ENCODE measurements at places on chromosomes 2 and 18.

DNA sequence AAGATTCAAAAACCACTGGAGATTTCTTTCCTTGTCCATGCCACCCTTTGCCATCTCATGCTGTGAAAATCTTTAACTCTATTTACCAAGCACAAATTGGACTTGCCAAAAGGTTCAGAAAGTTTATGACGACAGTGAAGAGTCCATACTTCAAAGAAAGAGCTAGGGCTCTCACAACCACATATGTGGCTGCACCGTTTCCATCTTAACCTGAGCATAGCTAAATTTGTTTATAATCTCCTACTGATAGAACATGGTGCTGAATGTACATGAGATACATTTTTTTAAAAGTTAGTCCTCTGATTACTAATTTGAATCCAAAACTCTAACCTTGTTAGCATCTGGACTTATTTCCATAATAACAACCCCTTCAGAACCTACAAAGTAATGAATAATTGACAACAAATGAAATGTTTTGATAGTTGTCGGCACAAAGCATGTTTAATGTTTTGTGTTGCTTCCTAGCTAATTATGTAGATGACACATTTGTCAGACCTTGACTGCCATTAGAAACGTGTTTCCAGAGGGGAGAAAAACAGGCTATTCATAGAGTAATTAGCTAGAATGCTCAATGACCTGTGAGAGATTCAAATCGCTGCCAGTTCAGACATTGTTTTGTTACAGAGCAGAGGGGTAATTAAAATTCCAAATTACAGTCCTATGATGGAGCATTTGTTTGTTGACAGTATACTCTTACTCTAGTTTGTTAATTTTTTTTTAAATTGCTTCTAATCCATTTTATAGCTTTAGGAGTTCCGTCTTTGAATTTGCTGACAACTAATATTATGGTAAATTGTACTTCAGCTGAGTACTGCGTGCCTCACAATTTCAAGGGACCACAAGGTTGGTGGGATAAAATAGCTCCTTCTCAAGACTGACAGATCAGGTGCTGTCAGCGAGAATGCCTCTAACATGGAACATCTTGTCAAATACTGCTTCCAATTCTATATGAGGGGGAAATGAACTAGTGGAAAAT is 31.8 kb downstream of the ARHGAP15 start:
- DNase-seq, result no peak

DNA sequence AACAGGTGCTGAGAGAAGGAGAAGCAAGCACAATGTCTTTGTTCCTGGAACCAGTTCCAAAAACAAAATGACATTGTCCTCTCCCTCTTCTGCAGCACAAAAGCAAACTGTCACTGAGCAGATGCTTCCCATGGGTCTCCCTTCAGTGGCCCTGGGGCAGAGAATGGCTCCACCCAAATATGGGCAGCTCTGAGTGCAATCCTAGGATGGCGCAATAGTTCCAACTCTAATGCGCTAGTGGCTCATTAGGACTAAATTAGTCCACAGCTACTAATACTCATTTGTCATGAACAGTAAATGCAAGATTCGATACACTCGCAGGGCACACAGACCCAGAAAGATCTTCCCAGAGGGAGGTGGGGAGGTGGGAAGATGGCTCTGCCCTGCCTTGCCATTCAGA is 205.2 kb upstream of the CHAC2 start:
- no peak for DNase-seq

- DNase-seq, result no peak
Measured at GRCh38 chr2:186757009-186757408, 63.1 kb downstream of the FAM171B start.

DNA sequence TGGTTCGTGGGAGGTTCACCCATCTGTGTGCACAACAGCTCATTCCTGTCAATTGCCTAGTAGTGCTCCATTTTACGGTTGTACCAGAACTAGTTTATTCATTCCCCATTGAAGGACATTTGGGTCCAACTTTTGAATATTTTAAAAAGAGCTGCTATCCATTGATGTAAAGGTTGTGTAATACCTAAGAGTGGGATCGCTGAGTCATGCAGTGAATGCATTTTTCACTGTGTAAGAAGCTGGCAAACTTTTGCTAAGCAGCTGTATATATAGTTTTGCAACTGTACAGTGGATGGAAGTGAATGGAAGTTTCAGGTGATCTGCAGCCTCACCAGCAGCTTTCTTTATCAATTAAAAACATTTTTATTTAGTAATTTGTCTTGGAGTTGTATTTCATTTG is 104.5 kb downstream of the DCDC2C start:
- no peak for DNase-seq

- no peak for DNase-seq
Measured at GRCh38 chr2:39120521-39120770, 405 bp downstream of the SOS1 start.

- DNase-seq, result no peak
Measured at GRCh38 chr2:193462411-193462810, 1267.7 kb upstream of the TMEFF2 start.

- no peak for DNase-seq
Measured at GRCh38 chr2:45834858-45835257, 183.4 kb downstream of the PRKCE start.

GRCh38 chr2:871175-871727 is 79.4 kb upstream of the SNTG2 start:
- DNase-seq, result no peak

- DNase-seq, result no peak
Measured at GRCh38 chr2:200966770-200967169, 3.3 kb upstream of the ORC2 start.

- no peak for DNase-seq
Measured at GRCh38 chr2:124530203-124530602, 505.1 kb downstream of the CNTNAP5 start.

DNA sequence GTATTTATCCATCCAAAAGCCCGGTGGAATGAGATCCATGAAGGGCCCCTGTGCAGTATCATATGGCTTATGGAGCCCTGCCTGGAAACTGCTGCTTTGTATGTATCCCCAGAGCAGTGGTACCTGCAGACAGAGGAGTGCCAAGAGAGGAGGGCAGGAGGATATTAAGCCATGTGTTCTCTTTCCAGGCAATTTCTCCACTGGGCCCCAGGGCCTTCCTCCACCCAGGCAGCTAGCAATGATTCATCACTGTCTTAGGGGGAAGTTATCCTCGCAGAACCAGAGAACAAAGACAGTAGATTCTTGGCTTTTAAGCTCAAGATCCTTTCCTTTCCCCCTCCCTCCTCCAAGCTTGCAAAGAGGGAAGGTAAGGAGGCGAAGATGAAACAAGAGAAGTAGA is 98.1 kb downstream of the LRRC30 start:
- DNase-seq, result no peak

DNA sequence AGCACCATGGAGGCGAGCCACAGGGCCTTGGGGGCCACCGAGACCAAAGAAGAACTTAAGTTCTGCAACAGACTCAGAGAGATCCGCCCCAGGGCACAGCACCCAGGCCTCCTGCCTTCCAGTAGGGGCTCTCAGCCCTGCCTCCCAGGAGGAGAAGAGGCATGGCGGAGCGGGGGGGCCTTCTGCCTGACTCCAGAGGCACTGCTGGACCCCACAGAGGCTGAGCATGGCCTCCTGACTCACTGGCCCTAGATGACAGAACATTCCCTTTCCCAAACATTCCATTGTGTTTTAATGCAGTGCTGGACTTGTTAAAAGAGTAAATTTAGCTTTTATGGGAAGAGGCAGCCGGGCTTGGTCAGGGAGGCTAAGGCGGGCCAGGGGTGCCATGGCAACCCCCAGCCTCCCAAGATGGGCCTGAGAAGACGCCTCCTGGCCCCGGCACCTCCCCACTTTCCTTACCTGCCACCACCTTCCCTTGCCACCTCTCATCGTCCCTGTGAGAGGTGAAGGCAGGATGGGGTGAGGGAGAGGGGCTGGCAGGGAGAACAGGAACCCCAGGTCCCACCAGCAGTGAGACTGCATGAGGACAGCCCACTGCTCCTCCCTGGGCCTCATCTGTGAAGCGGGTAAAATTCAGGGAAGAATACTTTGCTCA is 65.4 kb downstream of the SMAD7 start:
- no peak for DNase-seq

GRCh38 chr2:240778426-240778825 is 41.6 kb downstream of the KIF1A start:
- DNase-seq, result no peak

DNA sequence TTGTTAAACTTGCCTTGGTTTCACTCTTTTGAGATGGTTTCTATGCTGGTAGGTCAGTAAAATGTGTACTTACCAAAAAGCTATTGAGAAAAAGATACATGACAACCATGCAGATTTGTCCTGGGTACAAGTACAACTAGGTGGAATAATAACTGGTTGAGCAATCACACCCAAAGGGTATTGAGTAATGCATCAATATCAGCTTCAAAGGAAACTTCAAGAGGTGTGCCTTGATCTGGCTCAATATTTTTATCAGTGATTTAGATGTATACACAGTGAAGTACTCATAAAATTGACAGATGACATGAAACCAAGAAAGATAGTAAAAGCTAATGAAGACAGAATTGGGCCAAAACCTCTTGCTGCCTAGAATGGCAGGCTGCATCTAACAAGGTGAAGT is 21.7 kb upstream of the GALNT1 start:
- DNase-seq, result no peak

DNA sequence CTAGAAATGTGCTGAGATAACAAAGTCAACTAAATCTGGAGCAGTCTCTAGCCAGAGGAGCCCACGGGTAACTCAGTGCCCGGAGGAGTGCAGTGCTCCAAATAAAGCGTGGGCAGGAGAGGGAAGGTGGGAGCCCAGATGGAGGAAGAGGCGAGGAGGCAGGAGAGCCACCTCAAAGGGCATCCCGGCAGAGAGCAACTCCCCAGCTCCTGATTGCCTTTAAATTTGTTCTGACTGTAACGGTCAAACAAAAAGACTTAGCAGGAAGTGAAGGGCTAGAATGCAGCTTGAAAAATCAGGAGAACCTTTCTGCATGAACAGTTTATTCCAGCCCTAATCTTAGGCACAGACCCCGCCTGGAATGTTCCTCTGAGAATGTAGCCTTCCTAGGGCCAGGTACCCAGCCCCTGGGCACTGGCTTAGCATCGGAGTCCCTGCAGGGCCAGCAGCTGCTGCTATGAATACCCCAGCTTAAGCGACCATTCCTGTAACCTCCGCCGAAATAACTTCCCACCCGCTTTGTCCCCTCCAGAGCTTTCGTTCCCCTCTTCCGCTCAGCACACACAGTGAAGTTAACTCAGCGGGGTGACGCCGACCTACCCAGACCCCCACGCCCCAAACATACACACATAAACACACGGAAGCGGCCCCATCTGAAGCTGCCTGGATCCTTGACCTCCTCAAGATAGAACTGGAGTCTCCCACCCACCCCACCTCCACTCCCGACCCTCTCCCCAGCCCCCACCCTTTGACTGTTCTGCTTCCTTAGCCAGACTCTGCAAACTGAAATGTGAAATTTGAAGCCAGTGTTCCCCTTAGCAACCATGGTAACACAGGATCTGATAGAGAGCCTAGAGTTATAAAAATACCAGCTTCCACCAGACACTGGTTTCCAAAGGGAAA is 123.2 kb downstream of the SMAD7 start:
- DNase-seq, result no peak

DNA sequence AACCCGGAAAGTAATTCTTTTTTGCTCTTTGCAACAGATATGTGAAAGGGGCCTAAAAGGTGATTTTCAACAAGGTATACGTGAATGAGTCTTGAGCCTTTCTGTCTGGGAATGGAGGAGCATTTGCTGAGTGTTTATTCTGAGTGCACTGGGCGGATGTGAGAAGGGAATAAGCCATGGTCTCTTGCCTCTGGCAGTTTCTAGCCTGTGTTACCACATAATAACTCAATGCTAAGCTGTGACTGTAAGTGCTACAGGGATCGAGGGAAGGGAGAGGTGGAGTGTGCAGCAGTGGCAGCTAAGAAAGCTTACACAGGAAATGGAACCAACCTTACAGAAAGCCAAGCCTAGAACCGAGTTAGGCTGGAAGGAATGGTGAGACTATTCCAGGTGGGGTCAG is 444.3 kb downstream of the SLC4A3 start:
- DNase-seq, result no peak

DNA sequence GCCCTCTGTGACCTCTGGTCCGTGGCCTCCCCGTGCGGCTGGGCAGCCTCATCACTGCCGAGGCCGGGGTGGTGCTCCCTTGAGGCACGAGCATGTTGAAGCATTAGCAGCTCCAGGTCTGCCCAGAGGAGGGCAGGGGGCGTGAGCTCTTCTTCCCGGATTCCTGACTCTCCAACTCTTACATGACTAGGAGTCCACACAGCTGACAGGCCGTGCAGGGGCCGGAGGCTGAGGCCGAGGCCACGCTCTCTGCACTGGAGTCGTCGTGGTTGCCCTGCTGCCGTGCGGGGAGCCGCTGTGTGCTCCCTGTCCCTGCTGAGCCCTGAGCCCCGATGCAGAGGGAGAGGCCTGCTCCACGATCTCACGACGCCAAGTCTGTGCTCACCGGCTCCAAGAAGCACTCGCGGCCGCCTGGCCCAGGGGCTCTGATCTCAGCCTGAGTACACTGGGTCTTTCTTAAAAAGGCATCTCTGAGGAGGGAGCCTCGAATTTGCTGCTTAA is 19.4 kb upstream of the KCNG2 start:
- no peak for DNase-seq

GRCh38 chr2:95344215-95344583 is 47.1 kb downstream of the KCNIP3 start:
- no peak for DNase-seq

GRCh38 chr2:206802654-206803514 is 37.5 kb downstream of the FASTKD2 start:
- no peak for DNase-seq

GRCh38 chr2:70024284-70024683 is 62.9 kb upstream of the ASPRV1 start:
- DNase-seq, result no peak

GRCh38 chr2:231680992-231681852 is 27.1 kb upstream of the PTMA start:
- no peak for DNase-seq

DNA sequence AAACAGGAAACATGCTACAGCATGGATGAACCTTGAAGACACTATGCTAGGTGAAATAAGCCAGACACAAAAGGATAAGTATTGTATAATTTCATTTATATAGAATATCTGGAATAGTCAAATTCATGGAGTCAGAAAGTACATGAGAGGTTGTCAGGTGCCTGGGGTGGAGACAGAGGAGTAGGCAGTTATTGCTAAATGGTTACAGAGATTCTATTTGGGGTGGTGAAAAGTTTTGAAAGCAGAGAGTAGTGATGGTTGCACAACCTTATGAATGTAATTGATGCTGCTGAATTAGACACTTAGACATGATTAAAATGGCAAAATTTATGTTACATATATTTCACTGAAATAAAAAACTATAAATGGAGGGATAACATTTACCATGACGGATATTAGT is 197.4 kb downstream of the VAPA start:
- no peak for DNase-seq

GRCh38 chr2:1811971-1812350 is 67.6 kb upstream of the PXDN start:
- no peak for DNase-seq

DNA sequence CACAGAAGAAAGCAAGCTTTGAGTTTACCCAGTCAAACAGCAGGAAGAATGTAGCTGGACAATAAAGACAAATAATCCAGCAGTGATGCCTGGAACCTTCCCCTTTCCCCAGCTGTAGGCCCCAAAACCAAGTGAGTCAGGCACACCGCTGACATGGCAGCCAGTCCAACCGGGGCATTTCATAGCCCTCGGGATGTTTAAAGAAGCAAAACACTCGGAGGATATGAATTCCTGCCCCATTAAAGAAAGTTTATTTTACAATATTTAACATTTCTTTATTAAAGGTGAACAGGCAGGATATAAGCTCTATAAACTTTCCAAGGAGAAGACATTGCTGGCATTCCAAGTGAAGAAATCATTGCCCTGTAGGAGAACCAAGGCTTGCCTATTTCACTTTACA is 507.6 kb upstream of the TNP1 start:
- DNase-seq, result no peak

All from activated CD4-positive, alpha-beta T cell treated with anti-CD3 and anti-CD28 coated beads, Interleukin-2, amount 50 U/mL, for 24 hours (primary cell).